CMK (cell line): ENCODE measurements at places on chromosomes 12 and 14.

- DNase-seq = no peak
Measured at GRCh38 chr12:41980390-41980789, 164.3 kb downstream of the GXYLT1 start.

DNA sequence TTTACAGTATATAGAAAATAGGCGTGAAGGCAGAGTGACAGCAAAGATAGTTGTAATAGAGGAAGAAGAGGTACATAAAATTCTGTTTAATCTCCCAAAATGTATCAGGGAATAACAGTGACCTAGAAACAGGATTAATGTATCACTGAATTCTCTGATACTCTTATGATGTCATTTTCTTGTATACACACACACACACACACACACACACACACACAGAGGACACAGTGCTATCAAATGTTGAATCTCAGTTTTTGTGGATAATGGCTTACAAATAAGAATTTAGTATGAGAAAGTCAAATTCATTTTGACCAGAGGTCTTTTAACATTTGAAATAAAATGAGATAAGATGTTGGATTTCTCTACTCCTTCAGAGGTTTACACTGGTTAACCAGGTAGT is 4.3 kb upstream of the LRIG3 start:
- DNase-seq = no peak

DNA sequence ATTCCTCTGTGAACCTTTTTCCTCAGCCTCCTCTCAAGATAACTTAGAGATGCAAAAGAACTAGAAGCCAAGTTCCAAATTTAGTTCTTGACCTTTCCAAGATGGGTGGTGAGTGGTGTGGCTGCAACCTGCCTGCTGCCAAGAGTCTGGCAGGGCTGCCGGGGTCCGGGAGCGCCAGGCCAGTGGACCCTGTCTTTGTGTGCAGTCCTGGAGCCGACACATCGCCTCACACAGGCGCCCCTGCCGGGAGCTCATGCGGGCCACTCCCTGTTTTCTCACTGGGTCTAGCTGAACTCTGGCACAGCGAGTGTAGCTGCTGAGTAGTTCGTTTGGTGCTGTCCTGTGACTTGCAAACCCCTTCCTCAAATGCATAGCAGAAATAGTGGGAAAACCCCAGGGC is 84.9 kb downstream of the CACNA1C start:
- DNase-seq = no peak

DNA sequence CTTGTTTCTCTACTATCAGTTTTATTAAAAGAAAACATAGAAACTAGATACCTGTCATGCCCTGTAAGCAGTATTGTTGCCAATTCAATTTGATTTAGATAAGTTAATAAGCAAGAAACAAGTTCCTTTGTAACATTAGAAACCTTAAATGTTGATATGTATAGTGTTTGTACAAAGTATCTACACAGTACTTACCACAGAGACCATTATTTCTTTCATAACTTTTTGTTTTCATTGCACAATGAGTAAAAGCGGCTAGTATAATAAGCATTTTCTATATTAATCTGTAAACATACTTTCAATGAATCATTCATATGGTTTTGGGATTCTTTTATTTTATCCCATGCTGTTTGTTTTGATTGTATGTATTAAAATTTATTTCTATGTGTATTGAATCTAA is 305.1 kb downstream of the TTC6 start:
- DNase-seq = no peak

DNA sequence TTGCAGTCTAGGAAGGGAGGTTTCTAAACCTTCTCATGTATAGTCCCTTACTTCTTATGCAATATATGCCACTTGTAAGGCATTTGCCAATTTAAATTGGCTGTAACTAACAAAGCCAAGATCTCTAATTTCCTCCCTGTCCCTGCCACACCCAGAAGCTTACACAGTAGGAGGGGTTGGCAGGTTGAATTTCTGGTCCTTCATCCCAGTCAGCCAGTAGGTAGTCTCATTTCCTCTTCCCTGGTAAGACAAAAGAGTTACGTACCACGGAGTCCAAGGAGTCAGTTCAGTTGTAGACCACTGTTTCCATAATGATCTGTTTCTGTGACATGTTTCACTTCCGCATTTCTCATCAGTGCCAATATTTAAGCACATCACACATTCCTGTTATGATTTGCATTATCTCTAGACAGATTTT is 47.0 kb upstream of the PLBD1 start:
- no peak for DNase-seq

- no peak for DNase-seq
Measured at GRCh38 chr12:48744251-48745008, 27.9 kb upstream of the CCNT1 start.

GRCh38 chr14:79576424-79576823 is 634.9 kb downstream of the DIO2 start:
- no peak for DNase-seq

- DNase-seq = no peak
Measured at GRCh38 chr12:95553197-95553943, 2.1 kb upstream of the USP44 start.

- no peak for DNase-seq
Measured at GRCh38 chr12:24664161-24664880, 284.6 kb downstream of the BCAT1 start.

DNA sequence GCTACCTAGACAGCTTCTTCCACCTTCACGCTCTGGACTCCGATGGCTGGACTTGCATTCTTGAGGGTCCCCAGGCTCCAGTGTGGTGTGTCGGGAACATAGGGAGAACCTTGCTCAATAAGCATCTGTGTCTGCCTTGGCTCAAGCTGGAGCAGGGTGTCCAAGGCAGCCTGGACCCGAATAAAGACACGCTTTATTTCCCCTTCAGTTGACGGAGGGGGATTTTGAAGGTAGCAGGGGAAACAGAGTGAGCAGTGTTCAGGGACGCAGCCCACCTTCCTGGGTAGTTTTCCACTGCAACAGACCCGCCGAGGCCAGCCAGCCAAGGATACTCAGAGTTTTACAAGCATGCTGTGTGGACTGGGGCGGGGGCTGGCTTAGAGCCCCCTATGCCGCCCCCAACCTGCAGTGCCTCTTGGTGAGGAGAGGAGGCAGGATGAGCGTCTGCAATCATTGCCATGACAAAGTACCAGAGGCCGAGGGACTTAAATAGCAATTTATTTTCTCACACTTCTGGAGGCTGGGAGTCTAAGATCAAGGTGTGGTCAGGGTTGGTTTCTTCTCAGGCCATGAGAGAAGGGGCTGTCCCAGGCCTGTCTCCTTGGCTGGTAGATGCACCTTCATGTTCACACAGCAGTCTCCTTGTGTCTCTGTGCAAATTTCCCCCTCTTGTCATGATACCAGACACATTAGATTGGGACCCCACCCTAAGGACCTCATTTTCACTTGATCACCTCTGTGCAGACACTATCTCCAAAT is 201.2 kb downstream of the CHST11 start:
- DNase-seq = no peak

DNA sequence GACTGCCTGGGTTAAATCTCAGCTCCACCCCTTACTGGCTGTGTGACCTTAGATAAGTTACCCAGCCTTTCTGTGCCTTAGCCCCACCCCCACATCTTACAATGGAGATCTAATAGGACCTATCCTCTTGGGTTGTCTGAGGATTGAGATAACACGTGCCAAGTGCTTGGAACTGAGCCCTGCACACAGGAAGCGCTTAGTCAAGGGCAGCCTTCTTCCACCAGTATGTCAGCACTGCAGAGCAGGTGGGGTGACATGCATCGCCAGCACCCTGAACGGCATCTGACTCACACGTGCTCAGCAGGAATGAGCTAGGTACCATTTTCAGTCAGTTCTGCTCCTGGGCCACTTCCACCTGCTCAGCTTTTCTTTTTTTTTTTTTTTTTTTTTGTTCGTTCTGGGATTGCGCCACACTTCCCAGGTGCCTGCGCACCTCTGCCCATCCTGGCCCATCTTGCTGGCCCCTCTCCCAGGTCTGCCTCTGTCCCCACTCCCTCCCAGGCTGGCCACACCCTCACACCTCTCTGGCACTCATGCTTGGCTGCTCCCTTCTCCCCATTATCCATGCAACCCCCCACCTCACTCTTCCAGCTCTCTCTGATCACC is 19.6 kb downstream of the LGMN start:
- DNase-seq = no peak
